ENCODE measurements at places on chromosomes 5 and 9.

- no peak for DNase-seq
These were observed 67.5 kb downstream of the SH3RF2 start for GRCh38 chr5:146003852-146004251.

GRCh38 chr5:160555971-160556631, 134.4 kb downstream of the PTTG1 start:
- peak; percentile 80 for DNase-seq

- DNase-seq: peak; percentile 20
These were observed 171.2 kb downstream of the DOCK8 start for GRCh38 chr9:385818-386398.

- no peak for DNase-seq
These were observed 17.1 kb downstream of the GKAP1 start for GRCh38 chr9:83800236-83801033.

GRCh38 chr9:18666348-18666747, 192.4 kb downstream of the ADAMTSL1 start:
- no peak for DNase-seq

DNA sequence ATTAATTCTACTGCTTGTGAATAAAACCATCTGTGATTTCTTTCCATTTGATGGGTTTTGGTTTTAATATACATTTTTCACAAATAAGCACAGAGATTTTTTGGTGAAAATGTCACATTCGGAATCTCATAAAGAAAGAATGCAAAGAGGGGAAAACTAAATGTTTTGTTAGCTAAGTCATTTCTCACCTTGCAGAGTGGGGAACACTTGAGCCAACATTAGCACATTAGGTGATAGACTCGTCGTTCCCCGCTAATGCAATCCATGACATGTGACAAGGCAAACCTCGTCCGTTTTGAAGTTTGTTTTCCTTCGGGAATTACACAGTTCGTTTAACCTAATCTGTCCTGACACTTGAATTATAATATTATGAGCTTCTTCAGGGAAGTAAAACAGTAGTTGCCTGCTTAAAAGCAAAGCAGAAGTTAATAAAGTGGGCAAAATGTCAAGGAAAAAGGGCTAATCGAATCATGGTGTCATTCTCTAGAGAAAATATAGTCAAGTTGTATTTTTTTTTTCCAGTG, 95.8 kb upstream of the LMX1B start:
- DNase-seq: no peak

GRCh38 chr9:16816011-16816410, 54.5 kb downstream of the BNC2 start:
- peak; percentile 24 for DNase-seq

DNA sequence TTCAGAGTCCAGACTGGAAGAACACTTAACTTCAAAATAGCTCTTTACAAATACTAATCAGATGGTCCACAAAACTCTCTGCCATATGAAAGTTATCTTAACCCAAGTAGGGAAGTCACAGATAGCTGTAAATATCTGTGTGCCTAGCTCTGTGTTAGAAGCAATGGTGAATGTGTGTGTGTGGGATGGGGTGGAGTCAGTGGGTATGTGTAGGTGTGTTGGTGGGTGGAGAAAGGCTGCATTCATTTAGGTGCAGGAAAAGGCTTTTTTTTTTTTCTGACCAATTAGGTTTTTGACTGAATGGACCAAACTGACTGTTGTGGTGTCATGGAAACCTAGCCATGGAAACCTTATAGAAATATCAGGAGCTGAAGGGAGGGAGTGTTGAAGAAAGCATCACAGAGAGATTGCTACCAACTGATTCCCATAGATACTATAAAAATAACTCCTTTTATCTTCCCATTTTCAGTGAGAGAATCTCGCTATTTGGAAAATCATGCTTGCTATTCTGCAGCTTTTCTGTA, 156.2 kb upstream of the NR3C1 start:
- no peak for DNase-seq

DNA sequence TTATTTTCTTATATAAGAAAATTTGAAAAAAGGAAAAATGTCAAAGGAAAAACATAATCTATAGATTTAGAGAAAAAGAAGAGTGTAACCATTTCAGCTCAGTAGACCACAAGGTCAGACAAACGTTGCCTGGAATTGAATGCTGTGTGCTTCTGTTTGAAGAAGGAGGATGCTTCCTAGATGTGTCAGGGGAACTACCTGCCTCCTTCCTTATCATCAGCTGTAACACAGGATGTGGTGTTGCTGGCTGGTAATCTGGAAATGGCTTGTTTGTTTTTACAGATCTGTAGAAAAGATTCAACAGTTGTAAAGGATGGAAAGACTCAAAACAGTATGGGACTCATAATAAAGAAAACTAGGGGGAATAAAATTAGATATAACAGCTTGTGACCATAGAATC, 160.7 kb upstream of the MEF2C start:
- DNase-seq: no peak

- DNase-seq: no peak
These were observed 87.9 kb downstream of the IQGAP2 start for GRCh38 chr5:76490960-76491359.

GRCh38 chr5:145161391-145161790, 673.8 kb downstream of the PRELID2 start:
- peak; percentile 31 for DNase-seq

- DNase-seq: no peak
These were observed 1.2 kb upstream of the DMRT1 start for GRCh38 chr9:840343-840742.

DNA sequence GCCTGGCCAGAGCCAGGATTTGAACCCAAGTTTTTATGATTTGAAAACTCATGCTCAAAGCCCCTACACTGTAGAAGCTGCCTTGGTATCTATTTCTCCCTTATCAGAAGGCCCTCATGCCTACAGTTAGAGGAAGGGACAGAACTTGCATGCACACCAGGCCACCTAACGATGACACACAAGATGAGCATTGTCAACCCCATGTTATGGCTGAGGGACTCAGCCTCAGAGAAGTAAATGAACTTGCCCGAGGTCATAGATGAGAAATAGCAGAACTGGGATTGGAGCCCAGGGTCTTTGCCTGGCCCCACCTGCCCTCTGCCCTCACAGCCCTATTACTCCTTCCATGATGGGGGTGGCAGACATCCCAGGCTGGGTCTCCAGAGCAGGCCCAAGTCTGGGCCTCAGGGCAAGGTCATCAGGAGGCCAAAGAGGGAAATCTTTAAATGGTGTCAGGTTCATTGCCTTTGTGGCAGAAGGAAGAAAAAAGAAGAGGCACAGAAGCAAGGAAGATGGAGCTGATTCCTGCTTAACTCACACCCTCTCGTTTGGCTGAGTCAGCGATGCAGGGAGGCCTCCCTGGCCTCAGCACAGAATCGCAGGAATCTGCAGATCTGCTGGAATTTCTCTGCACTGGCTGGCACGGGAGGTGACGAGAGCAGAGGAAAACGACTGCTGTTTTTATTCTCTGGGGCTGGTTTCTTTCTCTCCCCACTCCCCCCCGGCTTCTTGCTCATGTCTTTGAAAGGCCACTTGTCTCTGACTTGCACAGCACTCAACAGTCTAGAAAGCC, 20.6 kb upstream of the CRB2 start:
- DNase-seq: no peak

GRCh38 chr9:99819856-99820684, 1.6 kb upstream of the NR4A3 start:
- peak; percentile 94 for DNase-seq

DNA sequence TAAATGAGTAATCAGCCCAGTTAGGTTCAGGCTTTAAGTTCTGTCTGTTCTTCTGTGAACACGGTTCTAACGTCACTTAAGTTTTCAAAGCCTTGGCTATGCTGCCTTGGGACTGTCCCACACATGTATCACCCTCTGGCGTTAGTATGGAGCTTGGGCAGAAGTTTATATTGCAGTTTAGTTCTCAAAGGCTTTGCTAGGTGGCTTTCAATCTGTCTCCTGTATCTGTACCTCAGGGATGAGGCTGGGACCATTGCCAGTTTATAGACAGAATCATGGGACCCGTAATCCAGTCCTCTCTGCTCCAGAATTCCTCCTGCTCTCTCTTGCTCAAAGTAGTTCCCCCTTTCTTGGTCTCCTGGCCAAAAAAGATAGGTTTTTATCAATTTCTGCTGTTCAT, 12.1 kb downstream of the C9orf40 start:
- no peak for DNase-seq

DNA sequence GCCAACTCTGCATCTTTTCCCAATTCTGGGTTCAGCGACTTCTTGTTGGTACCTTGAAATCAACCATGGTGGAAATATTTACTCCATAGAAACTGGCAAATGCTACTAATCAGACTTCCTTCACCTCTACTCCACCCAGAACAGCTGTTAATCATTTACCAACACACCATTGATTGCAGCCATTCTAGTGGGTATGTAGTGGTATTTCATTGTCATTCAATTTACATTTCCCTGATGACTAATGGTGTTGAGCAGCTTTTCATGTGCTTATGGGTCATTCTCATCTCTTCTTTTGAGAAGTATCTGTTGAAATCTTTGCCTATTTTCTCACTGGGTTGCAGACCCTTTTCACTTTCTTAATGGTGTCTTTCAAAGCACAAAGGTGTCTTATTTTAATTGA, 122.4 kb upstream of the MSX2 start:
- DNase-seq: no peak

GRCh38 chr5:139961435-139962157, 81.5 kb downstream of the NRG2 start:
- DNase-seq: no peak

DNA sequence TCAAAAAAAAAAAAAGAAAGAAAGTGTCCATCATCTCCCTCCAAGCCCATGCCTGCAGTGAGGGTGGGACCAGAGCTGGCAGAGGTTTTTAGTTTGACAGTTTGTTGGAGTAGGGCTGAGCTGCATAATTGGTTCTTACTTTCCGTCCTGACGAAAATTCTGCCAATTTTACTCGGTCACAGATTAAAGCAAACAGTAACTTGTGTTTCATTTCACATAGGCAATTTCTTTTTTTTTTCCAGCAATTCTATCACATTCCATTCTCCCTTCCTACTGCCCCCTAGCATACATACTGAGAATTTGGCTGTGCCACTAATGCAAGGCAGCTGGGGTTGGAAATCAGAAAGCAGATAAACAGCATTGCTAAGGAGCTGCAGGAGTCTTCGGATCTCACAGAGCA, 132.4 kb downstream of the FRMD3 start:
- no peak for DNase-seq

- no peak for DNase-seq
These were observed 24.6 kb upstream of the IFNK start for GRCh38 chr9:27499451-27499850.

DNA sequence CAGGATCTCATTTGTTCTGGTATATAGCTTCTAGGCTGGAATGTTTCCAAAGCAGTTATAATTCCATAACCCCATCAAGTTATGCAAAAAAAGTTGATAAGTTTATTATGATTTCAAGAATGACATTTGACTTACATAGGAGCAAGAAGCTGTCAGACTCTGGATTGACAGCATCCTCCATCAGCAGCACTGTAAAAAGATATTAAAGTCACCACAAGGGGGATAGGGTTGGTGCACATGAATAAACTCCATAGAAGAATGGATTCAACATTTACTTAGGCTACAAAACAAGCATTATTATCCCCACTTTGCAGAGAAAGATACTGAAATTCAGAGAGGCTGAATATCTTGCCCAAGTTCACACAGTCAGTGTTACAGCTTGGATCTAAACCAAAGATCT, 208.9 kb upstream of the SLC30A5 start:
- no peak for DNase-seq

- no peak for DNase-seq
These were observed 672.5 kb downstream of the PRELID2 start for GRCh38 chr5:145162626-145163025.

GRCh38 chr9:70111641-70112236, 68.1 kb downstream of the MAMDC2 start:
- DNase-seq: peak; percentile 48
